ENCODE measurements at places on chromosomes 4 and X.

DNA sequence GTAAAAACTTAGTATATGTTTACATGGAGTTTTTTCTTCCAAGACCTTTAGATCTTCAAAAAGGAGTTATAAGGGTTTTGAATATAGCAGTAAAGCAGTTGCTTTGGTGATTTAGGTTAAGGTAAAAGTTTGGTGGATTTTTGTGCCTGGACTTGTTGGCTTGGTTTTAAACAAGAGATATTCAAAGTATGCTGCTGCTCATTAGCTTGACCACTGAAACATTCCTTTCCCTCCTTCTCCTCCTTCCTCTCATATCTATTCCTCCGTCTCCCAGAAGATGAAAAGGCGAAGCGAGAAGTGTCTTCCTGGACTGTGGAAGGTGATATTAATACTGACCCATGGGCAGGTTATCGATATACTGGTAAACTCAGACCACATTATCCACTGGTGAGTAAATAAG lies 38.4 kb downstream of the METAP1 start:
- no peak for DNase-seq

DNA sequence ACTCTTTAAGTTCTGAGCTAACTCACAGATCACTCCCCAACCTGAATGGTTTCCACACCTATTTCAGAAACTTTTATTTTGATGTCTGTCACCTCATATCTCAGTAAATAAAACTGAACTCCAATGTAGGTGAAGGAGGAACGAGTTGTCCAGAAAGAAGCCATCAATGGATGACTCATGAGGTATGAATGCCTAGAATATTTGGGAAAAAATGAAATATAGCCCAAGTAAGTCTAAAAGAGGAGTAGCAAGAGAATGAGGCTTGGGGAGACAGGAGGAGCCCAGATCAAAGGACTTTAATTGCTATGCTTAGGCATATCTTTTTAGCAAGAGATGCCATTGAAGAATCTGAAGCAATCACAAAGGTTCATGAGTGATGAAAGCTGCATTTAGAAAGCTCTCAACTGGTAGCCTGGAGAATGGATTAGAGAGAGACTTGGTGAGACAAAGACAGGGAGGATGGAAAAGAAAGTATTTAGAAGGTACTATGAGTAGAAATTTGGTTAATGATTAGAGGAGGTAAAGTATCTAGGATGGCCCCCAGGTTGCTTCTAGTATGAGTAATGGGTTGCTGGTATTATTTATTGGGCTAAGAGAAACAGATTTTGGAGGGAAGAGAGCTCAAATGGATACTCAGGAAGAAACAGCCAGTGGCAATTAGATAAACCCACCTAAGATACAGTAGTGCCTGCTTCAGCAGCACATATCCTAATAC lies 39.4 kb downstream of the NOCT start:
- DNase-seq, result no peak

- no peak for DNase-seq
Measured at GRCh38 chr4:48910511-48910910, 3.9 kb upstream of the OCIAD2 start.

DNA sequence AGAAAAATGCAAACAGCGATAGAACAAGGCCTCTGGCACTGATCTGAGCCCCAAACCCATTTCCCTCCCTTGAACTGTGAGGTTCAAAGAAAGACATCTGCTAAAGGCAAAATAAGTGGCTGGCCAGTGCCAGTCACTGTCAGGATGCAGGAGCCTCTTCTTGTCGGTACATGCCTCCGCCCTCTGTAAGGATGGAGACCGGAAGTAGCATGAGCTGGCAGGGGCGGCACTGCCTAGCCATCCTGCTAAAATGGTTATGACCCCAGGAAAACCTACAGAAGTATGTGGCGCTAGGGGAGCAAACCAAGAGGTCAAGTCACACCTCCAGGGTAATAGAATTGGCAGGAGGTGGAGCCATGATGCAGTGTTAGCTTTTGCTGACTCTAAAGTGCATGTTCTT lies 180.3 kb downstream of the DCLK2 start:
- no peak for DNase-seq

DNA sequence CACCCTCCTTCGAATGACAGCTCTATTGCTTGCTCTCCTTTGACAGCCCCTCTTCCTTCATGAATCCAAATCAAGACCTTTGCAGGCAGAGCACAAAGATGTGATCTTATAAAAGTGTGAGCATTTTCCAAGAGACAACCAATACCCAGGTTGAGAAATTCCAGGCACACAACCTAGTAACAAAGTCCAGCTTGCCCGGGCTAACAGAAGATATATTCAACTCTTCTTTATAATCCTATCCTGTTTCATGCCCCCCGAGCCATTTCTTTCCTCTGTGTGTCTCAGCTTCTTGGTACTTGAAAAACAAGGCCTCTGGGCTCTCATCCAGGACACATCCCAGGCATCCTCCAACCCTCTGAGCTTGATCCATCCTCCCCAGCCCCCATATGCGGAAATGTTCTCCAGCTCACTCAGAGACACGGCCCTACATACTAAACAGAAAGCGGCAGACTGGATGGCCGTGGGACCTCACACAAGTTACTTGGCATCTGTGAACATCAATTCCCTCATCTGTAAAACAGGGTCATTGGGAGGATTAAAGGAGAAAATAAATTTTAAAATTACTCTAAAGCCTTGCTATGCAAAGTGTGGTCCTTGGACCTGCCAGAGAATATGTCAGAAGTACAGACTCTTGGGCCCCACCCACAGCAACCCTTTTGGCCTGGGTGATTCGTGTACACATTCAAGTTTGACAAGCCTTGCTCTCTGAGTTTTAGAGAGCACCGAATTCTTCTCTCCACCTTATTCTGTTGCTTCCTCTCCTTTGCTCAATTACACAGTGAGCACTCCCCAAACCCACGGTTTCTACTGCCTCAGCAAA lies 627.0 kb downstream of the BCOR start:
- DNase-seq, result no peak

- no peak for DNase-seq
Measured at GRCh38 chr4:95550115-95550987, 1.6 kb upstream of the UNC5C start.

GRCh38 chr4:30385650-30386049 lies 334.5 kb upstream of the PCDH7 start:
- no peak for DNase-seq

GRCh38 chr4:141283152-141283551 lies 62.5 kb downstream of the ZNF330 start:
- no peak for DNase-seq

- DNase-seq, result no peak
Measured at GRCh38 chrX:45191820-45192409, 8.8 kb downstream of the DIPK2B start.

- DNase-seq, result no peak
Measured at GRCh38 chr4:141792164-141792563, 155.8 kb downstream of the IL15 start.
